Stimulated activated CD4-positive, alpha-beta T cell treated with anti-CD3 and anti-CD28 coated beads, Interleukin-4, amount 100 ng/mL, for 1 hour (primary cell): ENCODE measurements at places on chromosomes 4 and X.

DNA sequence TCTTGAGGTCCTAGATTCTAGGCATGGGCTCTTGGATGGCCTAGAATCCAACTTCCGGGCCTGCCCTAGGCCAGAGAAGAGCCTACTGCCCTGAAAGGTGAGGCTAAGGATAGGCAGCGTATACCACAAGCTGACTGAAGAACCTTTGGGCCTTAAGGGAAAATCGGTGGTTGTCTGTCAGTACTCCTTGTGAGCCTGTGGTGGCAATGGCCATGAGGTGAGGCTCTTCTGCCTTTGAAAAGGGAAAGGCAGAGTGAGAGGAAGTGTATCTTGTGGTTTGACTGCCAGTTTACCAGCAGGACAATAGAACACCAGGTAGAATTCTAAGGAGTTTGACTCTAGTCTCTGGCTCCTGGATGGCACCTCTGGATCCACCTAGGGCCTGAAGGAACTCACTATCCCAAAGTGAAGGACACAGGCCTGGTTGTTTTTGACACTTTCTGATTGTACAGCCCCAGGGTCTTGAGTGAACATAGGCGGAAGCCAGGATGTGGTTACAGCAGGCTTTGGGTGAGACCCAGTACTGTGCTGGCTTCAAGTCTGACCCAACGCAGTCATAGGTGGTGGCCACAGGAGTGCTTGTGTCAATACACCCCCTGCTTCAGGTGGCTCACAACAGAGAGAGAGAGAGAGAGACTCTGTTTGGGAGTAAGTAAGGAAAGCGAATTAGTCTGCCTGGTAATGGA lies 20.9 kb downstream of the ITIH6 start:
- DNase-seq: no peak

GRCh38 chrX:109352066-109352588 lies 129.8 kb downstream of the GUCY2F start:
- no peak for DNase-seq

DNA sequence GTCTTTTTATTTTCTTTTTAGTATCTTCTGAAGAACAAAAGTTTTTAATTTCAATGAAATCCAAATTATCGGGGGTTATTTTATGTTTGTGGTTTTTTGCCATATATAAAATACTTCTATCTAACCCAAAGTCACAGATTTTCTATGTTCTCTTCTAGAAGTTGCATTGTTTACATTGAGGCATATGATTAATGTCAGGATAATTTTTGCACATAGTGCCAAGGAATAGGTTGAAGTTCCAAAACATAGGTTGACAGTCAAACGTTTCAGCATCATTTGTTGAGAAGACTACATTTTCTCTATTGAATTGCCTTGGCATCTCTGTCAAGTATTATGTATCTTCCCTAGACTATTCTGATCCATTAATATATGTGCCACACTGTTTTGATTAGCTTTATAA lies 64.5 kb downstream of the ANKRD17 start:
- DNase-seq: no peak

DNA sequence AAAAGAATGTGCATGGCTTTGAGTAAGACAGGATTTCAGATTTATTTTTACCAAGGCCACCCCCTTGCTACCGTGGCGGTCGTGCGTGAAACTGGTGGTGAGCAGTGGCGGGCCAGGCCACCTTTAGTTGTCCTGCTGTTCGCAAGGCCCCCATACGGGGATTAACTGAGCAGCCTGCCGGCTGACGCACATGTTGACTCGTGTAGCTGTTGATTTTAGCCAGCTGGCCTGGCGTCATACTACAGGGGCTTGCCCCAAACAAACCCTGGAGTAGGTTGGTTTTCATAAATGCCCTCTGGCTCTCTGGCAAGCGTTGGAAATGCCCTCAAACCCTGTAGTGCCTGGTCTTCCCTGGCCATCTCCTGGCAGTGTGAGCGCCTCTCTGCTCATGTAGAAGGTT lies 28.4 kb downstream of the WFS1 start:
- no peak for DNase-seq

DNA sequence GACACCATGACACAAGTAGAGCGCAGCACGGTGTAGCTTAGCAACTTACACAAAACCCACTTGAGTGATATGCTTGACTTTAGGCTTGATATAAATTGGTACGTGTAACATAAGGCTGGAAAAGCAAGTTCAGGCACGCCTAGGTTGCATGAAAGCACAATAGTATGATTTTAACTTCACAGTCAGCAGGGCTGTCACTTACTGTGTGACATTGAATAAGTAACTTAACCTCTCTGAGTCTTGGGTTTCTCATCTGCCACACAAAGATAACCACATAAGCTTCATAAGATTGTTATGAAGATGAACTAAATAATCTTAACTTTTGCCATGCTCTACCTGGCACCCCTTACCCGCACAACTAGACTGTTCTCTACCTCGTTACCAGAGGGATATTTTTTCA lies 9.5 kb downstream of the SRD5A3 start:
- no peak for DNase-seq

DNA sequence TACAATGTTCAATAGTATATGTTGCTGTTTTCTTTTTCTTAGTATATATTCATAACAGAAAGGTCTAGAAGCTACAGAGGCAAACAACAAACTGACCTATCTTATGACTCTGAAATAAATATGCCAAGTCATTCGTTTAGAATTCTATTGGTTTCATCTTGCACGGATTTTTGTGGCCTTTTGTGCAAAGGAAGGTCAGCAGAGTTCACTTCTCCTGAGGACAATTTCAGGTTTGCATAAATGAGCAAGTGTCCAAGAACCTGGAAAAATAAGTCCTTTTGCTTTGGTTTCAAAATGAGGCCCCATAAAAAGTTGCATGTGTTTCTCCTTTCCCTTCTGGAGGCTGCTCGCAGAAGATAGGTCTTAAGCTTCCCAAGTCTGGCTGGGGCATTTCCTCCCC lies 156.9 kb downstream of the APBB2 start:
- no peak for DNase-seq

- DNase-seq: no peak
These were observed 4.3 kb upstream of the MID1IP1 start for GRCh38 chrX:38796946-38797345.
